ENCODE measurements at places on chromosomes 5 and 9.
A peak's percentile ranks its signal among the peaks of the same experiment; 100 is the strongest.

DNA sequence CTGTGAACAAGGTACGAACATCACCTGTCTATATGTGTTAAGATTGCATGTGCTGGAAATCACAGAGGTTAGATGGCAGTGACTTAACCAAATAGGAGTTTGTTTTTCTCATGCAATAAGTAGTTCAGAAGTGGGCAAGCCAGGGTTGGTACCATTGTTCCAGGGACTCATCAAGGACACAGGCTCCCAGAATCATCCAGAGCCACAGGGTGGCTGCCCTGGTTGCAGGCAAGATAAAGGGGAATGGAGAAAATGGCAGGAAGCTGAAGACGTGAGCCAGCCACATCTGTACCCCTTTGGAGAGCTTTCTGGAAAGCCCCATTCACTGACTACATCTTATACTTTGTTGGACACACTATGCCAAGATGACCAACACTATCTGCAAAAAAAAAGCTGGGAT is 126.0 kb upstream of the IL12B start:
- no peak overlapping the region for H3K27ac ChIP-seq
- H3K27me3 ChIP-seq, result no peaks in the 10 kb centered on the region
- no peaks in the 10 kb centered on the region for H3K36me3 ChIP-seq

DNA sequence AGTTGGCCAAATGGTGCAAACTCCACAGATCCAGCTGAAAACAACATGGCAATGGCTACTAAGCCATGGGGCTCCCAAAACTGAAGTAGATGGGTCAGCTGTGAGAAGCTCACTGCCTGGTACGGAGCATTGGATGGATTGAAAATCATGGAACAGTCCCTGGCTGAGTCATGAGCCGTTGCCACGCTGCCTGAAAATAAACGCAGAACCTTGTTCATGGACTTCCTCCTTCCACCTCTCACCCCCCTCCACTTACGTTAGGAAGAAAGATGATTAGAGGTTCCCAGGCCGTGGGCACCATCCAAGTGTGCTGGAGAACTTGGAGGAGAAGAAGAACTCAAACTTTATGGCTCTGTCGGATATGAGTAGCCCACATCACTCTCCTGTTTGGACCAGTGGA is 6.8 kb upstream of the DIPK1B start:
- no peak overlapping the region for H3K27ac ChIP-seq
- DNase-seq, result no peak
- H3K4me1 ChIP-seq, result no peaks in the 10 kb centered on the region
- no peak overlapping the region for H3K4me3 ChIP-seq

DNA sequence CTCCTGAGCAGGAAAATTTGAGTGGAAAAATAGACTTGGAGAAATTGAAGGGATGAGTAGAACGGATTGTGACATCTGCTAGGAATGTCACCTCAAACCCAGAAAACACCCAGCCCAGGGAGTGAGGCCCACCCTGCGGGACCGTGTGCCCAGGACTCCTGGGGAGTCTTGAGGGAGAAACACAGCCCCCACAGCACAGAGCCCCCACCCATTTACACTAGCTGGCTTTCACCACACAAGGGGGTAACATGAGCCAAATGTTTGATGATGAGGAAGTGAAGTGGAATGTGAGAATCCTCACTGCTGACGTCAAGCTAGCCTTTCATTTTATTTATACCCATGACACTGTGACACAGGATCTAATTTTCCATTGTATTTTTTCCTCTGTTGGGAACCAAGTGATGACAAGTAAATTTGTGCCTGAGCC is 42.8 kb upstream of the PDE8B start:
- no peaks in the 10 kb centered on the region for H3K27me3 ChIP-seq
- DNase-seq, result no peak
- no peak overlapping the region for H3K27ac ChIP-seq

DNA sequence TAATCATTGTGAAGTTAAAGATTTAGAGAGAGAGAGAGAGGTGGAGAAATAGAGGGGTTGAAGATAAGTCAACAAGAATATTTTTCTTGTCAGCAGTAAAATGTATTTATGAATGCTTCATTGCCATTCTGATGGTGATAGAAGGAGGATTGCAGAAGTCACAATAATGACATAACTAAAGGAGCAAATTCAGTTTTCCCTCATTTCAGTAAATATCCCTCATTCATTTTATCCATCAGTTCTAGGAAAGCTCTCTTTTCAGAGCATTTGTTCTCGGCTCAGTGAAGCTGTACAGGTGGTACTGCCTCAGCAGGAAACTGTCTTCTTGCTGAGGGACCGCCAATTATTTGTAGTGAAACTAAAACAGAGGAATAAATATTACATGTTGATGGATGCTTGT is 681.4 kb downstream of the CETN3 start:
- H3K36me3 ChIP-seq, result no peaks in the 10 kb centered on the region
- peaks cover 21% of the 10 kb centered on the region for H3K4me1 ChIP-seq
- no peaks in the 10 kb centered on the region for H3K27me3 ChIP-seq
- no peak overlapping the region for H3K27ac ChIP-seq
- DNase-seq, result no peak

- H3K27me3 ChIP-seq, result no peaks in the 10 kb centered on the region
- H3K27ac ChIP-seq, result peak overlapping the region; percentile 39
- no peaks in the 10 kb centered on the region for H3K36me3 ChIP-seq
These were observed 75.7 kb upstream of the SAP30L start for GRCh38 chr5:154370119-154370518.

GRCh38 chr5:147267082-147267832 is 32.4 kb downstream of the STK32A start:
- H3K27ac ChIP-seq, result no peak overlapping the region
- DNase-seq, result no peak
- no peaks in the 10 kb centered on the region for H3K27me3 ChIP-seq
- H3K36me3 ChIP-seq, result peaks cover 12% of the 10 kb centered on the region

GRCh38 chr9:88076286-88077070 is 61.8 kb downstream of the SPATA31C2 start:
- H3K36me3 ChIP-seq, result 0 out of 2 replicates have a peak, but pooled peaks cover 5% of the 10 kb centered on the region
- H3K4me1 ChIP-seq, result peaks cover 32% of the 10 kb centered on the region
- H3K27ac ChIP-seq, result no peak overlapping the region

DNA sequence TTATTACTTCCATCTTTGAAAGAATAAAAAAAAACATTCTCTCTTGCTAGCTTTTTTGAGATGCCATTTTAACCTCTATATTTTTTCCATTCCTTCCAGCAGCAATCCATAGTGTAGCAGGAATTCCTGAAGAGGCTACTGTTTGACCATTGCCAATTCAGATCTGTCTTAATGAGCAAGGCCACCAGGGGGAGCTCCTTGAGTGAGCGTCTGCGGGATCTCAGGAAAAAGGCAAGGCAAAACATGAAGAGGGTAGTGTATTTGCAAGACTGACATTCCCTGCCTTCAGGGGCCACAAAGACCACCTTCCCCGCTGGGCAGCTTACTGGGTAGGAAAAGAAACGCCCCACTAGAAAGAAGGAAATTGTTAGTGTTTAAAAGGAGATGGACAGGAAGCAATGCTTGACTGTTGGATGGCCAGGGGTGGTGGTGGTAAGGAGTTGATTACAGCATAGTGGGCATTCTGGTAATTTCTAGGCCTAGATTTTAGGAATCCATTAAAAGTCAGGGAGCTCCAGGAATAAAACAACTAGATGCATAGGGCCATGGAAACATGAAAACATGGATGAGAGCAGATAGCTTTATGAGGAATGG is 206.6 kb upstream of the HAPLN1 start:
- no peak overlapping the region for H3K27ac ChIP-seq
- no peaks in the 10 kb centered on the region for H3K27me3 ChIP-seq
- H3K4me1 ChIP-seq, result peaks cover 19% of the 10 kb centered on the region
- H3K36me3 ChIP-seq, result peaks cover under 1% of the 10 kb centered on the region

- no peaks in the 10 kb centered on the region for H3K27me3 ChIP-seq
- peaks cover 28% of the 10 kb centered on the region for H3K36me3 ChIP-seq
- H3K27ac ChIP-seq, result no peak overlapping the region
- no peak for DNase-seq
- no peak overlapping the region for H3K4me3 ChIP-seq
These were observed 110.5 kb downstream of the PHF2 start for GRCh38 chr9:93686880-93687236.

DNA sequence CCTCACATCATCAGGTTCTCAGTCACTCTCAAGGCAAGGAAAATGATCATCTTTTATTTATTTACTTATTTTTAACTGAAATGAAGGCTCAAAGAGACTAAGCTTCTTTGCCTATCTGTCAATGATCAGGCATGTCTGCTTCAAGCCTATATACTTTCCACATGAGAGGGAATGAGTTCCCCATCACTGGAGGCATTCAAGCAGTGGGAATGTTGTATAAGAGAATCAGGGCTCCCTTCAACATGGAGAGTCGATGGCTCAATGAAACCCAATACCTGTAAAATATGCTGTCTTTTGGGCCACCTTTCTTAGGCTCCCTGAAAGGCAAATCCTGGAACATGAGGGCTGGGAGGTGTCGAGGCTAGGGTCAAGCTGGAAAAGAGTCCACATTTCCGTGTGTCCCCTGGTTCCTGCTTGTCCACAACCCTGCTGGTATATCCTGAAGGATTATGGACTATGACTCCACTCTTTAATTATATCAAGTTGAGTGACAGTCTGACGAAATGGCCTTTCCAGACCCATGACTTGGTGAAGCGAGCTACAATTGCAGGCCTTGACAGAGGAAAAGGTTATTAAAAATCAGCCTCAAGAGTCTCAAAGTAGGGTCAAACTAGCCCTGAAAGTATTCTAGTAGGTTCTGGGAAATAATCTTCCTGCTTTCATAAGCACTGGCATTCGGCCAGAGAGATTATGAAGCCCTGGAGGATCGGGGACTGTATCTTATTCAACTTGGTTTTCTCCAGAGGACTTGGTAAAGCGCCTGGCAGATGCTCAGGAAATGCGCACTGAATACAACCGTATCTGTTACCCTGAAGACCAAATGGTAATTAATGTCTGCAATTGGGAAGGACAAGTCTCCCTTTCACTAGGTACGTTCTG is 145.9 kb upstream of the TBC1D2 start:
- H3K36me3 ChIP-seq, result no peaks in the 10 kb centered on the region
- no peaks in the 10 kb centered on the region for H3K27me3 ChIP-seq
- H3K4me1 ChIP-seq, result peaks cover 33% of the 10 kb centered on the region
- H3K27ac ChIP-seq, result no peak overlapping the region
- DNase-seq, result no peak
- no peak overlapping the region for H3K4me3 ChIP-seq

DNA sequence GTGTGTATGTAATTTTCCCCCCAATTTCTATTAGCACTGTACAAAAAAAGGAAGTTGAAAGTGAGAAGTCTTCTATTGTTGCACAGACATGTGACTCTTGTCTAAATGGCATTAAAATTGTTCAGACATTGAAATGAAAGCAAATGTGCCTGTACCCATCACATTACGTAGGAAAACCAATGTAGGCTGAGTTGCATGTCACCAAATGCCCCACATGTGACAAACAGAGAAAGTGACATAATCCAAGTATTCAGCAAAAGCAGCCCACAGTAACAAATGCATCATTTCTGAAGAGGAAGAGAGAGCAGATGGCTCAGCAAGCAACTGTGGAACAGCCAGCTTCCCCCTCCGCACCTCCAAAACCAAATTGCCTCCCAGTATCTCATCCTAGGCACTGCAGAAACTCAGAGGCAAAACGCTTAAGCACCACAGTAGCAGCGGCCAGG is 161.5 kb upstream of the NR4A3 start:
- H3K27me3 ChIP-seq, result no peaks in the 10 kb centered on the region
- H3K27ac ChIP-seq, result no peak overlapping the region
- H3K4me3 ChIP-seq, result no peak overlapping the region
- H3K36me3 ChIP-seq, result no peaks in the 10 kb centered on the region

- H3K27me3 ChIP-seq, result no peaks in the 10 kb centered on the region
- peaks cover 8% of the 10 kb centered on the region for H3K36me3 ChIP-seq
- no peak overlapping the region for H3K27ac ChIP-seq
These were observed 1012.6 kb downstream of the EFNA5 start for GRCh38 chr5:106658150-106658549.

DNA sequence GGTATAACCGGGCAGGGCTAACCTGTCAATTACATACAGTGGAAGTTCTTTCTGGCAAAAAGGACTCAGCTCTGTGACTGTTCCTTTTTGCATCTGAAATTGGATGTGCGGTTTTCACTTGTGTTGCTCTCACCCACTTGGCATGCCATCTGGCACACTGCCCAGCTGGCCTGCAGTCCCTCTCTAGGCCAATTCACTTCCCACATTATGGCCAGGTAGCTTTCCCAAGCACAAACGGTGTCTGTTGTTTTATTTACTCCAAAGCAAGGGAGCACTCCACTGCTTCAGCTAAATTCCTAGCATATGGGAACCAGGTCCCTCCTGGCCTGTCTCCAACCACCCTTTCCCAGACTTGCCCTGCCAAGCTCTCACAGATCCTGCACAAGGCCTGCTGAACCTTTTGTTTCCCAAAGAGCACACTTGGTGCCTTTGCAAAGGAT is 132.5 kb downstream of the SEMA6A start:
- peak overlapping the region; percentile 91 for H3K27ac ChIP-seq
- no peak for DNase-seq
- no peak overlapping the region for H3K4me3 ChIP-seq
- H3K36me3 ChIP-seq, result peaks cover 21% of the 10 kb centered on the region

DNA sequence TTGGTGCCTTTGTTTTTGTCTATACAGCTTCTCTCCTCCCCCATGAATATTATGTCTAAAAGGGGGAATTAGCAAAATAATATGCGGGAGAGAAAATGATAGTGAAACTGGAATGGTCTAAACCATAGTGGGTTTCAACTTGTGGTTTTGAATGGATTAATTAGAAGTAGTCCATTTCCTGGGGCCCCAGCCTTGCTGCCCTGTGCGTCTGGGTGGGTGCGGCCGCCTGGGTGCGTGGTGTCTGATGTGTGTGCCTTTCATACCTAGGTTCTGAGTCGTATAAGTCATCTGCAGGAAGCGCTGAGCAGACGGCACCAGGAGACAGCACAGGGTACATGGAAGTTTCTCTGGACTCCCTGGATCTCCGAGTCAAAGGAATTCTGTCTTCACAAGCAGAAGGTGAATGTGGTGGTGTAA is 120.0 kb upstream of the CACNA1B start:
- peak overlapping the region; percentile 44 for H3K27ac ChIP-seq
- H3K4me1 ChIP-seq, result peaks cover 19% of the 10 kb centered on the region
- H3K4me3 ChIP-seq, result no peak overlapping the region
- peaks cover 79% of the 10 kb centered on the region for H3K36me3 ChIP-seq

DNA sequence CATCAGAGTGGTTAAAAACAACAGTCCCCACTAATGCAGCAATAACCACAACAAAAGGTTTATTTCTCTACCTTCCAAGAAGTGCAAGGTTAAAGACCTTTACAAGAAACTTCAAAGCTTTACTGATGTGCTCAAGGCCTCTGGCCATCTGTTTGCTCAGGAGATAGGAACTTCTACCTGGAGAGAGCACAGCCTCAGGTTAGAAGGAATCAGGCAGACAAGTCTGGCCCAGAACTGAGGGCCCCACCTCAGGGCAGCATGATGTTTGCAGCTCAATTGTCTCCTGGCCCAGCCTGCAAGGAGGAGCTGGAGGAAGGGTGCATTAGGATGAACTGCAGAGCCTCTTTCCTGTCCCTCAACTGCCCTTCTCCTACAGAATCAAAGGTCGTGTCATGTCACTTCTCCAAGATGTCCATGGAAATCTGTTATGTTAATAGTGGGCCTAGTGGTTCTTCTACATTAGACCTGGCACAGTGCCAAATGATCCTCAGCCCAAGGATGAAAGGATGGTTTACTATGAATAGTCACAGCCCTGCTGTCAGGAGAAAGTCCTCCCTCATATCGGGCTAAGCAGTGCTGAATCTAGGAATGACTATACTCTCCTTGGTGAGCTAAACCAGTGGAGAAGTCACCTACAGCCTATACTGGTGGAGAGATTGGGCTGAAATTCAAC is 98.9 kb upstream of the NTRK2 start:
- no peak overlapping the region for H3K27ac ChIP-seq
- peaks cover 24% of the 10 kb centered on the region for H3K27me3 ChIP-seq
- peaks cover 30% of the 10 kb centered on the region for H3K4me1 ChIP-seq
- H3K4me3 ChIP-seq, result no peak overlapping the region
- DNase-seq, result no peak
- H3K36me3 ChIP-seq, result no peaks in the 10 kb centered on the region

GRCh38 chr9:113990975-113991471 is 87.1 kb downstream of the AMBP start:
- no peaks in the 10 kb centered on the region for H3K4me1 ChIP-seq
- no peak overlapping the region for H3K4me3 ChIP-seq

All from WTC11 (cell line).